Inflammatory macrophage treated with lipopolysaccharide for 1 hour (primary cell): ENCODE measurements at places on chromosomes 2 and 18.

GRCh38 chr2:194602750-194603149, 1054.3 kb upstream of the SLC39A10 start:
- no peak for DNase-seq

GRCh38 chr2:88450186-88450585, 2.3 kb downstream of the FOXI3 start:
- no peak for DNase-seq

- no peak for DNase-seq
Observed at GRCh38 chr2:57859755-57860154, 186.9 kb upstream of the VRK2 start.

- DNase-seq: no peak
Observed at GRCh38 chr2:203819434-203820133, 48.0 kb upstream of the CTLA4 start.

- no peak for DNase-seq
Observed at GRCh38 chr2:19490846-19491435, 132.5 kb upstream of the OSR1 start.
